ENCODE measurements at places on chromosomes 2 and 18.

- DNase-seq: no peak
Measured at GRCh38 chr2:80330527-80331450, 26.2 kb upstream of the LRRTM1 start.

DNA sequence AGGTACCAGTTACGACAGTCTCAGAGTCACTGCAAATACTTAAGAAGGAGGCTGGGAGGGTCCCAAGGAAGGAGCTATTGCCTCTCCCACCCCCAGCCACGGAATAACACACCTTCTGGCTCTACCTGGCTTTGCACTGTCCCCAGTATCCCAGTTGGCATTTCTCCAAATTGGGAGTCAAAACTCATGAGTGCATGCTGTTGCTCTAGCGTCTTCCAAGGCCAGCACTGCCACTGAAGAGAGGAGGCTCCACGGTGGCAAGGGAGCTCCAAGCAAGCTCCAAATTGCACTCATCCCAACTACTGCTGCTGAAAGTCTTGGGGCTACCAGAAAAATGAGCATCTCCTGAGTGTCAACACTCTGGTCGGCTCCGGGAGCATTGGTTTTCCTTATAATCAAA, 1.6 kb downstream of the SCTR start:
- DNase-seq: no peak

DNA sequence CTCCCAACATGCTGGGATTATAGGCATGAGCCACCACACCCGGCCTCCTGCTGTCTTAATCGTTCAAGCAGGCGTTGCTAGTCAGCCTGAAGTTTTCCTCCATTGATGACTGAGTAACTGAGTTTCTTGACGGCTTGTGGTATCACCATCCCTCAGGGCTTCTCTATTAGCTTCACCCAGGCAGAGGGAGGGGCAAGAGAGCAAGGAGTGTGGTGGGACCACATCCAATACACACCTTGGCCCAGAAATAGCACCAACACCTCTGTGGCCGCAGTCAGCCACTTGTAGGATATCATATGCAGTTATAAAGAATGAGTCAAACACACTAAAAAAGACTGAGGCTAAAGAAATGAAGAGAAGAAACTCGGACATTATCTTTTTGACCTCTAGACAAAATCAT, 1009.4 kb upstream of the CELF4 start:
- peak; percentile 2 for DNase-seq

DNA sequence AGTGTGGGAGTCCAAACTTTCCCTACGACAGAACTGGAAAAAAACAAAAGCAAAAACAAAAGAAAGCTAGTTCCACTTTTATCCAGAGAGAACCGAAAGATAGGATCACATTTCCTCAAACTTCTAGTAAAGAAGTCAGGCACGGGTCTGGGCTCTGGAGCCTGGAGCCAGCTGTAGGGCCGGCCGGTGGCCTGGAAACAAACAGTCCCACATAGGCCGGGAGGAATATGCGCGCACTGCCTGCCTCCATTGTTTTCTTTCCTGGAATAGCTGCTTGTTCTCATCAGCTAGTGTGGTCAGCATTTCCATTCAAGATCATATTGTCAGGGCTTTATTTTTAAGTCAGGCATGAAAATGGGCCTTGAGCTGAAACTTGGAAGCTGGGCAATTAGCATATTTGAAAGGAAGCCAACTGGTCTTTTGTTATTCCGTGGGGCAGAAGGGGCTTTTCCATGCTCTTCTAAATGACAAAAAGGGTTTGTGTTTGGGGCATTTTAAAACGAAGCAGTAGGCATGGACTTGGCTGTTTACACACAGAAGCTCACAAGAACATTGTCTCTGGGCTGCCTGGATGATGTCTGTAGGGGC, 58.7 kb upstream of the RFX8 start:
- no peak for DNase-seq

- DNase-seq: no peak
Measured at GRCh38 chr18:10318691-10318970, 135.8 kb upstream of the APCDD1 start.

GRCh38 chr2:109442715-109443319, 170.9 kb downstream of the SEPTIN10 start:
- no peak for DNase-seq

GRCh38 chr18:32767400-32767799, 5.4 kb downstream of the KLHL14 start:
- no peak for DNase-seq

- no peak for DNase-seq
Measured at GRCh38 chr2:203401-203800, 60.4 kb downstream of the SH3YL1 start.

GRCh38 chr2:68238955-68239822, 13.1 kb downstream of the PPP3R1 start:
- no peak for DNase-seq

DNA sequence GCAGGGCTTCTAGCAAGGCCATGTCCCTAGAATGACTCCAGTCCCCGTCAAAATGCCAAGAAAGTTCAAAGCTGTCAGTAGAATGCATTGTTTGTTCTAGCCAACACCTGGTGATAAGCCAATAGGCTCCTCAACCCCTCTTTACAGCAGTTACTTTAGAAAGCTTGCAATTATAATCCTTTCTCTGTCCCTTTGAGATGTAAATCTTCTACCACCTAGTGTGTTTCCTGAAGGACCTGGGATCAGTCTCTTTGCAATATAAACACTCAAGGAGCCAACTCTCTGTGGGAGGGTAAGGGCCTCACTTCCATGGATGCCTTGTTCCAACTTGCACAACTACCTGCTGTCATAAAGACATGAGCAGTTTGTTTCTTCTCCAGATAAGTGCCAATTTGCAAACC, 301.8 kb downstream of the NBAS start:
- DNase-seq: no peak

Data from activated CD8-positive, alpha-beta T cell treated with anti-CD3 and anti-CD28 coated beads for 36 hours (primary cell).